Right lobe of liver (tissue), 6 donors: ENCODE measurements at places on chromosomes 12 and 14. TPM values are rescaled to one million over a fixed set of nuclear protein-coding genes. Genes with fewer than 3 reads are reported as not detected.
A peak's percentile ranks its signal among the peaks of the same experiment; 100 is the strongest.

TMPRSS12 gene
- not detected for total RNA-seq

GRCh38 chr14:70773182-70773862, 36.0 kb downstream of the MAP3K9 start:
- no peak for DNase-seq

DNA sequence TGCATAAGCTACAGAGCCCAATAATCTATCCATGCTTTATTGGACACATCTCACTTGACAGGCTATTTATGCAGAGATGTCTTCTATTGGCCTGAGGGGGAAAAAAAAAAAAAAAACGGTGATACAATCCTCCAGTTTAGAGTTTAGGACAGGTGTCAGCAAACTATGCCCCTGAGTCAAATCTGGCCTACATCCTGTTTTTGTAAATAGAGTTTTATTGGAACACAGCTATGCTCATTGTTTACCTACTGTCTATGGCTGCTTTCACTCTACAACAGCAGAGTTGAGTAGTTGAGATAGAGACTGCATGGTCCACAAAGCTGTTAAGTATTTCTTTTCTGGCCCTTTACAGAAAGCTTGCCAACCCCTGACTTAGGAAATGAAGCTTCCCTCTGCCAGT, 403.1 kb downstream of the C12orf75 start:
- no peak for DNase-seq

DNA sequence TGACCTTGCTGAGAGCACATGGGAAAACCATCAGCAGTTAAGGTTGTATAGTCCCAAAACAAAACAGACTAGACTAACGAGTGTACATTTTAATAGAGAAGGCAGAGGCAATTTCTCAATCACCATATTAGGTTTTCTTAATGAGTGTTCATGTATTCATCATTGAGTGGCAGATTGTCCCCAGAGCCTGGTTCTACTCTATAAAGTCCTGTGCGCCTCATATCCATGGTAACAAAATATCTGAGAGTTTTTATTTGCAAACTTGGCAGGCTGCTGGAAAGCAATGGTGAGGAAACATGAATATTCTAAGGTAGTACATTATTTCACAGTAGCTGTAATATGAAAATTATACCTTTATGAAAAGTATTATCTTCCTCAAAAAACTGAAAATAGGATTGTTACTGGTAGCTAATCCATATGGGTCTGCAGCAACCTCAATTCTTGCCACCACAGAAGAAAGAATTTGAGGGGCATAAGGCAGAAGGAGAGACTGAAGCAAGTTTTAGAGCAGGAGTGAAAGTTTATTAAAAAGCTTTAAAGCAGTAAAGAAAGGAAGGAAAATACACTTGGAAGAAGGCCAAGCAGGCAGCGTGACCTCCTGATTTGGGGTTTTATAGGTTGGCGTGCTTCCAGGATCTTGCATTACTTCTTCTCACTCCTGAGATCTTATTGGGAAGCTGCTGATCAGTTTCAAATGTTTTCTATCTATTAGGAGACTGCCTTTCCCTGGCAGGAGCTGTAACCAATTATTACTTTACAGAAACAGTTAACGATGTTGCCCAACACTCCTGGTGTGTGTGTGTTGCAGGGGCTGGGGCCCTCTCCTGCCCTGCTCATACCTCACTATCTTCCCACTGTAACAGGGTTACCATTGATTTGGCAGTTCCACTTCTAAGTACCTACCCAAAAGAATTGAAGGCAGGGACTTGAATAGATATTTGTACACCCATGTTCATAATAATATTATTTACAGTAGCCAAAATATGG, 154.0 kb upstream of the NUDT4 start:
- no peak for DNase-seq

GRCh38 chr12:116382686-116383530, 105.4 kb upstream of the MED13L start:
- peak; percentile 35 for DNase-seq

DNA sequence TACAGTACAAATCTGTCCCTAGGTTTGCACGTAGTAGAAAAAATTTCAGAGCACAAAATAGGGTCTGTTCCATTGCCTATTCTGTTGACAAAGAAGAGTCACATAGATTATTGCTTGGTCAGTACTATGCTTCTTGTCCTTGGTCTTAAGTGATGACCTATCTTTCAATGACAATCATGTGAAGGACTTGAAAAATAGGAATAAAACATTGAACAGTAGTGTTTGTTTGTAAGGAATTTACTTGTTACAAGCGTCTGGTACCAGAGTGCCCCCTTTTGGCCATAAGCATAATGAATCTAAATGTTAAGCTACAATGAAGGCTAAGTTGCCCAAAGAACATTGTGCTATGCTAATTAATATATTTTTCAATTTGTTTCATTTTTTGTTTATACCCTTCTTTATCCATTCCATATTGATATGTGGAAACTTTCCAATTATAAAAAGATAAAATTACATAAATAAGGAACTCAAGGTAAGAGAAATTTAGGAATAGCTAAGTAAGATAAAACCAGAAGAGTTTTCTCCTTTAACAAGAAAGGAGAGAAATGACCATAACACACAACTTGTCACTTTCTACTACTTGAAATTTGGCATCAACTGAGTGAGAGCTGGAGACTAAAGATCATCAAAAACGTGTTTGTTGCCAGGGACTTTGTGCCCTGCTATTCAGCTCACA, 204.7 kb downstream of the EPS8 start:
- no peak for DNase-seq

PGF gene
- 2.5 TPM for total RNA-seq

- DNase-seq: no peak
These were observed 4.9 kb downstream of the HNRNPA1 start for GRCh38 chr12:54285150-54286041.

TOMM20L gene
- total RNA-seq: not detected

- no peak for DNase-seq
These were observed 1.1 kb downstream of the PAPLN start for GRCh38 chr14:73238424-73238852.

SLC2A13 gene
- total RNA-seq: 8.4 TPM

- DNase-seq: no peak
These were observed 3.4 kb downstream of the HSD17B6 start for GRCh38 chr12:56766535-56766934.

- no peak for DNase-seq
These were observed 23.9 kb upstream of the C12orf42 start for GRCh38 chr12:103519632-103520031.

SVOP gene
- total RNA-seq: not detected

SPTB gene
- total RNA-seq: 0.23 TPM
